ENCODE measurements at places on chromosomes 3 and 15.

GRCh38 chr3:30511524-30512251 lies 94.7 kb upstream of the TGFBR2 start:
- DNase-seq = no peak

- no peak for DNase-seq
Observed at GRCh38 chr15:39501366-39502081, 79.4 kb upstream of the THBS1 start.

DNA sequence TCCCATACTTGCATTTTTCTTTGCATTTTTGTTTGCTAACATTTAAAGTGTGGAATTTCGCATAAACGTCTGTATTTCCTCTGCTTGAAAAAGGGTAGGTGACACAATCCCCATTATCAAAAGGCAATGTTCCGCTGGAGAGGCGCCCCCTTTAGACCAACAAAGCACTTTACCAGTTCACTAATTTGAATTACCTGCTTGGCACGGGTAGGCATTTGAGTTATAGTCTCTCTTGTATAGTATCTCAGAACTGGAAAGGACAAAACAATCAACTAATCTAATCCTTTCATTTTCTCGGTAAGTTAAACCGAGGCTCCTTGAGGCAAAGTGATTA lies 775 bp upstream of the CCDC39 start:
- no peak for DNase-seq

- no peak for DNase-seq
Observed at GRCh38 chr15:70342141-70342540, 244.4 kb upstream of the TLE3 start.

DNA sequence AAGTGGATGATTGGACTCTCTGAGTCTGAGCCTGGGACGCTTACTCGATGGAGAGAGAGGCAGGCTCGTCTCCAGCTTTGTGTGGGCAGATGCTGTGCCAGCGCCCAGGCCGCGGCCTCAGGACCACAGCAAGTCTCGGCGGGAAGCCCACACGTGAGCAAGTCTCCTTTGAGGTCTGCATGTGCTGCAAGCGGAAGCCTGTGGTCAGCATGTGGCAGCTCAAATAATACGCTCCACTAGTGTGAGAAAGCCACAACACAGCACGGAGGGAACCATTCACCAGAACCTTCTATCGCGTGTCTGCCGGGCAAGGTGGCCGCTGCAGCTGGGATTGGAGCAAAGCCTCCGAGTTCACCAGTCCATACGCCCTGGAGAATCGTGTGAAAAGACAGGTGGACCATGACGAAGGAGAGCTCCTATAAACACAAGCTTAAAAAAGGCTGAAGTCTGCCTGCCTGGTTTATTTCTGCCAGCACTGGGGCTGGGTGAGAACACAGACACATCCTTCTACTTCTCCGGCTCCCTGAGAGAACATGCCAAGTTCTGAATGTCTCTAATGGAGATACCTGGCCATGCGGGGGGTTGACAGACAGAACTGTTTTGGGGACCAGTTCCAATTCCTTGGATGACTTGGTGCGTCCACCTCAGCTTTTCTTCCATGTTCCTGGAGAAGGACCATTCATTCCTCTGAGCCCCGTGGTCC lies 82.0 kb upstream of the LRIG1 start:
- peak; percentile 21 for DNase-seq

DNA sequence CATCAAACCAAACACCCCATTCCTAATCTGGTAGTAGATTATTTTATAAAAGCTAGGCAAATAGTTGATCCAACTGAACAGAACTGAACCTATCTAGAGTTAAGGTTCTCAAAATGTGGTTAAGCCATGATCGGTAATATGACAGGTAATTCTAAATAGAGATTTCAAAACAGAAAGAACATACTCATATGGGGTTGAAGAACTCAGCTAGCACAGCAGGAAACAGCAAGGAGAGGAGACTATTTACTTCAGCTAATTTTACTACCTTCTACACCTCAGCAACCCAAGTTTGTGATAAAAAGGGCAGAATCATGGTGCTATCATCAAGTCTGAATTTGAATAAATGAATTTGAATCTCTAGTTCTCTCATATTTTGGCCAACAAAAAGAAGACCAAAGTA lies 11.8 kb downstream of the CD47 start:
- no peak for DNase-seq

DNA sequence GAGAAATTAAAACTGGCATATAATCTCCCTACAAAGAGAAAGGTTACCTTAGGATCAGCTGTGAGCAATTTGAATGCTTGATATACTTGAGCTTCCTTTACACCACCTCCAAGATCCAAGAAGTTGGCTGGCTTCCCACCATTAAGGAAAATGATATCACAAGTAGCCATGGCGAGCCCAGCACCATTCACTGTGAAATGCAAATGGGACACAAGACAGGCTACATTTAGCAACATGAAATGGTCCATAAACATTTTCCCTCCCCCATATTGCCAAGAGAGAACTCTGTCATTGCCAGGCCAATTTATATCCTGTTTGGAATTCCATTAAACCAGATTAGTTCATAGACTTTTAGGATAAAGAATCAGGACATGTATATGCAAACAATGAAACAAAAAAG lies 158.7 kb downstream of the SUCLG2 start:
- DNase-seq = no peak

DNA sequence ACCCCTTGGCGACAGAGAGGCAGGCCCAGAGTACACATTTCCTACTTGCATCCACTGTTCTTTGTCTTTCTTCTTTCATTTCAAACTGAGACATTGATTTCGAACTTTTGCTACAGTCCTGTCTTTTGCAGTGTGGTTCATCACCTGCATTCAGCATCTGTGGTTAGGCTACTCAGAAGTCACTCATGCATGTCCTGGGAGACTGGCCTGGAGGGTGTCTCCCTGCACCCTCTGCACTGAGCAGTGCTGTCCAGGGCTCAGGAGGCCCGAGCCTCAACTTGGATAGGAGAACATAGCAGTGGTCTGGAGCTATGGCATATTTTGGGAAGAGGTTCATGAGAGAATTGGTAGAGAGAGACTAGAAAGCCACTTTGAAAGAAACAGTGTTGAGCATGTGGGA lies 240.2 kb upstream of the TPRG1 start:
- no peak for DNase-seq

GRCh38 chr3:35067750-35068149 lies 571.6 kb upstream of the ARPP21 start:
- DNase-seq = no peak

DNA sequence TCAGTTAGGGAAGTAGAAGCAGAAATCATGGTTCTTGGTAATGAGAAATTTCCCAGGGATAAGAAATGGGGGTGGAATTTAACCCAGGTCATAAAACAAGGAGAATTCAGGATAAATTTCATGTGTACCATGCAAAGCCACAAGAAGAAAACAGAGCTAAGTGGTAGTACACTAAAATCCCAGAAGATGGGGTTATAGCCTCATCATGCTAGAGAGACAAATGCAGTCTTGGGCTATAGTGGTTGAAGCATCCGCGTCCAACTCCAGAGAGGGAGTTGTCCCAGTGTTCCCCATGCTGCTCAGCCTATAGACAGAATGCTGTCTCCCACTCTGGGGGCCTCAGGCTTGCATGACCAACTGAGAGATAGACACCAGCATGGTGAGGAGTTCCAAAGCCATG lies 36.2 kb upstream of the CLRN1 start:
- DNase-seq = no peak

DNA sequence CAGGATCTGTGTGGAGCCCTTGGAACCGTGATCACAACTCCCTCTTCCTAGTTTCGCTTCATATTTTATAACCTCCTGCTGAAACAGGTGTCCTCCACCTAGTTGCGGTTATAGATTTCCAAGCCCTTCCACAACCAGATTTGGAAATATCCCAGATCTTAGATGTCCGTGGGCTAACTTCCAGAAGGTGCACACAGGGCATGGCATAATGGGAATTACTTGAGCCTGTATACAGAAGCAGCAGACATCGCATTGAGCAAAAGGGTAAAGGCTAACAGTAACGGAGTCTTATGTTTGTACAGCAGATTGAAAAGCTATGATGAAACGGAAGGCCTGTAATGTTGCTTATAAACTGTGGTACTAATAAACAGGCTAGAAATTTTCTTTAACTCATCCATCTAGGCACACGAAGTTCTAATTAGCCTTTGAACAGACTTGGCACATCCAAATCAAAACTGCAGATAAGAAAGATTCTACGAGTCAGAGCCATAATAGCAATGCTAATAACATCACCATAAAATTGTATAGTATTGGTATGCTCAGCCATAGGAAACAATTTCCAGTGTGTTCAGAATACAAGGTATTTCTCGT lies 1.2 kb upstream of the USF3 start:
- DNase-seq = no peak

- DNase-seq = no peak
Observed at GRCh38 chr3:138325990-138326389, 3.7 kb downstream of the NME9 start.

GRCh38 chr3:88795503-88795902 lies 311.9 kb upstream of the EPHA3 start:
- no peak for DNase-seq

GRCh38 chr3:35894735-35895134 lies 255.4 kb downstream of the ARPP21 start:
- DNase-seq = no peak

Measured in activated CD4-positive, CD25-positive, alpha-beta regulatory T cell treated with anti-CD3 and anti-CD28 coated beads, Interleukin-2, amount 50 U/mL, for 16 hours (primary cell).